WTC11 (cell line): ENCODE measurements at places on chromosomes 2 and 18.

DNA sequence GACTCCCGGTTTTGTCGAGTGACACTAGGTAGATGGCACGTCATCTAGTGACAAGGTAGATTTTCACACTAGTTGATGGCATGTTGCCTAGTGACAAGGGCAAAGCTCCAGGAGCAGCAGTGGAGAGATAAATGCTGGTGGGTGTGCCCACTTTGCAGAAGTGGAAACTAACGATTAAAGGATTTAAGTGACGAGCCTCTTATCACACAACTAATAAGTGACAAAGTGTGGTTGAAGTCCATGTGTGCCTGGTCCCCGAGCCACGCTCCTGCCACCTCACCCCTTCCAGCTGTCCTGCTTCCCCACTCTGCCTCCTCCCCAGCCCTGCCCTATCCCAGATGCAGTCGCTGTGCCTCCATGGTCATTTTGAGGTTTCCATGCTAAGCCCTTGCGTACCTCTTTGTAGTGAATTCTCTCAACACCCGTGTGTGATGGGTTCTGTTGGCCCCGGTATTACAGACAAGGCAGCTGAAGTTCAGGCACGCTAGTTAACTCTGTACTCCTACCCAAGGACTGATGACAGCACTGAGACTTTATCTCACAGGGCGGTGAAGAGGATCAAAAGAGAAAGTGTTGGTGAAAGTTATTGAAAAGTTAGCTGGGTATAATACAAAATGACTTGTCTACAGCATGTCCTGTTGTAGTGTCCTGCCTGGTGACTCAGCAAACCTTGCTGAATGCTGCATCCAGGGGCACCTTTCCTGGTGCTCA, 113.4 kb upstream of the GLI2 start:
- H3K36me3 ChIP-seq: no peaks in the 10 kb centered on the region
- no peak overlapping the region for H3K4me3 ChIP-seq
- no peaks in the 10 kb centered on the region for H3K4me1 ChIP-seq
- no peak overlapping the region; the same call in 1 of the 2 replicates for H3K27ac ChIP-seq

DNA sequence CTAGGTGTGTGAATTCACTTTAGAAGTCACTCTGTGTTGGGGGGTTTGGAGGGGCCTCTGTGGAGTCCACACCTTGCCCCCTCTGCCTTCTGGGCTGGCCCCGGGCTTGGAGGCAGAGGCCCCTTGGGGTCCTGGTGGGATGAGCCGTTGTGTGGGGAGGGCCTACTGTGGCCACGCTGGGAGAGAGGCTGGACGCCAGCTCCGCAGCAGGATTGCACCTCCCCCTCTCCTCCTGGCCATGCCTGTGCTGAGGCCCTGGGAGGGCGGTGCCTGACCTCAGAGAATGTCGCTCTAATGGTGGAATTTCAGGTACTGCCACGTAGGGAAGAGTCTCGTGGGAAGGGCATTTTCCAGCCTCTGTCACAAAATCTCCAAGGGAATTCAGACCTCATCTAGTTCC, 237.0 kb downstream of the ATAD2B start:
- no peak overlapping the region for H3K27ac ChIP-seq
- DNase-seq: peak; percentile 34
- H3K36me3 ChIP-seq: no peaks in the 10 kb centered on the region; the same call in none of the 2 replicates
- no peaks in the 10 kb centered on the region for H3K27me3 ChIP-seq
- no peak overlapping the region for H3K4me3 ChIP-seq
- peaks cover 12% of the 10 kb centered on the region for H3K4me1 ChIP-seq

GRCh38 chr18:63492851-63493250, 16.1 kb downstream of the SERPINB5 start:
- no peak for DNase-seq
- no peaks in the 10 kb centered on the region for H3K36me3 ChIP-seq
- no peaks in the 10 kb centered on the region for H3K27me3 ChIP-seq
- H3K4me1 ChIP-seq: 0 out of 2 replicates have a peak, but pooled peaks cover 4% of the 10 kb centered on the region

DNA sequence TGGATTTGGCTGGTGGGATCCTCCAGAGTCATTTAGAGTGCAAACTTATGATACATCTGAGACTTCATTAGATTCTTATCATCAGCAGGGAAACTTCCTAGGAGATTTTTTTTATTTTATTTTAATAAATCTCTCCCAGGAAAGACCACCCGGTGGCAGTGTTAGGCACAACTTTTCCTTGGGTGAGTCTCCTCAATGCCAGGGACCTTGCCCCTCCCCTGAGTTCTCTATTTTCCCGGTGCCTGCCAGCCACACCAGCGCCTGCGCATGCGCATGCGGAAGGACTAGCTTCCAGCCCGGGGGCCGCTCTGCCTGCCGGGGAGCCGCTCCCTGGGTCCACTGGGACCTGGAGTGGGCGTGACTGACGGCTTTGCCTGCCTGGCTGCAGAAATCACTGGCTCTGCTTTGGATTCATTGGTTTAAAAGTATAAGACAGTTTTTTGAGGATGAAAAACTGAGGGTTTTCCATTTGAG, 86.6 kb downstream of the TMEM182 start:
- peak overlapping the region; percentile 57 for H3K4me3 ChIP-seq
- H3K27me3 ChIP-seq: no peaks in the 10 kb centered on the region
- no peak overlapping the region for H3K27ac ChIP-seq
- peaks cover 5% of the 10 kb centered on the region for H3K4me1 ChIP-seq
- DNase-seq: peak; percentile 90
- peaks cover 7% of the 10 kb centered on the region for H3K36me3 ChIP-seq
